ENCODE measurements at places on chromosomes 12 and 14.

- DNase-seq, result no peak
Measured at GRCh38 chr12:24770821-24771220, 178.1 kb downstream of the BCAT1 start.

DNA sequence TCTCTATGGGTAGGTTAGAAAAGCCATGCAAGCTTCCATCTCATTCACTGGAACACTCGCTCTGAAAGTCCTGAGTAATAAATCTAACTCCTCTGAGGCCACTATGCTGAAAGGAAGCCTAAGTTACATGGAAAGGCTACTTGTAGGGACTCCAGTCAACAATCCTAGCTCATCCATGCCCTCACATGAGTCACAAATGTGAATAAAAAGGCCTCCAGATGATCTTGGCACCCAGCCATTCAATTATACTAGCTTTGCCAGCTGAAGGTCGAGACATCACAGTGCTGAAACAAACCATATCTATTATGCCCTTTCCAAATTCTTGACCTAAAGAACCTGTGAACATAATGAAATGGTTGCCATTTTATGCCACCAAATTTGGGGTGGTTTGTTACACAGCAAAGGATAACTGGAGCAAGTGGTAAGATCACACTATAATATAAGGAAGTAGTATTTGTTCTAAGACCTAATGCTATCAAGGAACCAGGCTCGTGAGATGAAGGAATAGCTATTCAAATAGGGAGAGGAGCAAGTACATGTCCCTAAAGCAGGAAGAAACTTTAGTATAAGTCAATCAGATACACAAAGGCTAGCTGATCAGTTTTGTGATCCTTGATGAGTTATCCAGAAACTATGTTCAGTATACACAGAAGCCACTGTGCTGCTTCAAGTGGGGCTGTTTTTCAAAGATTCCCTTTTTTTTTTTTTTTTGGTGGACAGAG is 142.1 kb downstream of the MED13L start:
- DNase-seq, result no peak

GRCh38 chr12:46578190-46578982 is 205.8 kb upstream of the SLC38A2 start:
- no peak for DNase-seq

- DNase-seq, result no peak
Measured at GRCh38 chr12:120467439-120467838, 2.1 kb downstream of the SRSF9 start.

DNA sequence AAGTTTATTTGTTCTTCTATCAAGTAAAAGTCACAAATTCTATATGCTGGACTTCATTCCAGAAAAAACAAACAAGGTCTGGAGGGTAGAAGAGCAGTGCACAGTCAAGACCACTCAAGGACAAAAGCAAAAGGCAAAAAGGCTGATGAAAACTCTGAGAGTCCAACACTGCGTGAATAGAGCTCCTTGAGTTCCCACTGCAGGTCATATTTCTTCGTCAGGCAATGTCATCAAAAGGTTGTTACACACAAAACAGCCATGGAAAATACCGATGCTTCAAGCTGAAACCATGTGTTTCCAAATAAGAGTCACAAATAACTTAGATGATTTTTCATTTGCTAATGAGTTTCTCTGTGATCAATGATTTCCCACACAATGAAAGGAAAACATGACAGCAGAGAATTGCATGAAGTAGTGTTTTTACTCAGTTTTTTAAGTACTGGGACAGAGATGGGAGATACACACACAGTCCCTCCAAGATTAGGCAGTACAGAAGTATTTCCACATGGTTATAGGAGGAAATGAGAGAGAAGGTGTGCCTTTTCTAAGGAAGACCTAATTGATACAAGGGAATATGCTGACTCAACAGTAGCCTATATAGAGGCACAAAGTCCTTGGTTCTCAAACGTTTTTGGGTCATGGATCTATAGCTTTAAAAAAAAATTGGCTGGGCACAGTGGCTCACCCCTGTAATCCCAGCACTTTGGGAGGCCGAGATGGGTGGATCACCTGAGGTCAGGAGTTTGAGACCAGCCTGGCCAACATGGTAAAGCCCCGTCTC is 177.7 kb downstream of the MED13L start:
- DNase-seq, result no peak

DNA sequence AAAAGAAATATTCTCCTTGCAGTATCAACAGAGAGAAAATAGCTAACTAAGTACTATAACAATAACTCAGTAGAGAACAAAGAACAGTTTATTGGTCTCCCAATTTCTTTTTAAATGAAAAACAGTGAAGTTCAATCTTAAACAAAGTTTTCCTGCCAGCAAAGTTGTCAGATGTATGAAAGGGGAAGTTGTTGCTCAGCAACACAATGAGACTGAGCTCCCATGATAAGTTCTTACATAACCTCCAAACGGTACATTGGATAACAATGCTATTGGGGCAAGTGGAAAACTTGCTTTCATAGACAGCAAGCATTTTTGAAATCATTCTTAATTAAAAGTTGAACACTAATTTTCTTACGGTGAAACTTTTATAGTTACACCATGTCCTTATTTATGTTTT is 94.9 kb downstream of the ALG10B start:
- DNase-seq, result no peak

DNA sequence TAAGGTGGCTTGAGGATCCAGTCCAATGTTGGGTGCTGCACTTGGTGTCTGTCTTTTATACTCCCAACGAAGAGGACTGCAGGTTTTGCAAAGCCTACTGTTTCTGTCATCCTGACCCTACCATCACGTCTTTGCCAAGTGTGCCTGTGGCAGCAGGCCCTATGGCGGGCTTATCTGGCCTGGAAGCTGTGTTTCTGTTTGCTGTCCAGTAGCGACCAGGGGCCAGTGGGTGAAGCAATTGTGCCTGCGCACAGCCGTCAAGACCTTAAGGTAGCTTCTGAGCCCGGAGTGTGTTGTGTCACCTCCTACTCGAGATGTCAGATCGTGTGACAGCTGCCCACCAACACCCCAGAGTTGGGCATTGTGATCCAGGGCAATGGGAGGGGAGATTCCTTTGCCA is 62.7 kb downstream of the DDX51 start:
- no peak for DNase-seq

DNA sequence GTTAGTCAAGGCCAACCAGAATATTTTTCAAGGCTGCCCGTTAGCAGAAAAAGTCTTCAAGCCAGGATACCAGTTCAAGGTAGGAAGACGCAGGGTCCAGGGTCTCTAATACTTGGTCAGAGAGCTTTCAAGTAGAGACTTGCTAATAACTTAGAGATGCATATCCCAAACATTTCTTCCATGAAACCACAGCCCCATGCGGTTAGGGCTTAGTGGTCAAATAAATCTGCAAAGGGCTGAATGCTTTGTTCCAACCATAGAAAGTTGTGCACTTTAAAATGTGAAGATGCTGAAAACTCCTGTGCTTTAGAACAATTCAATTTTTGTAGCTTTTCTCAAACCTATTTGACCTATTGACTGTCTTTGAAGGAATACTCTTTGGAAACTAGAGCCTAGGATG is 208.9 kb downstream of the PIK3C2G start:
- DNase-seq, result no peak

GRCh38 chr14:23097786-23098185 is 2.5 kb downstream of the C14orf119 start:
- no peak for DNase-seq

DNA sequence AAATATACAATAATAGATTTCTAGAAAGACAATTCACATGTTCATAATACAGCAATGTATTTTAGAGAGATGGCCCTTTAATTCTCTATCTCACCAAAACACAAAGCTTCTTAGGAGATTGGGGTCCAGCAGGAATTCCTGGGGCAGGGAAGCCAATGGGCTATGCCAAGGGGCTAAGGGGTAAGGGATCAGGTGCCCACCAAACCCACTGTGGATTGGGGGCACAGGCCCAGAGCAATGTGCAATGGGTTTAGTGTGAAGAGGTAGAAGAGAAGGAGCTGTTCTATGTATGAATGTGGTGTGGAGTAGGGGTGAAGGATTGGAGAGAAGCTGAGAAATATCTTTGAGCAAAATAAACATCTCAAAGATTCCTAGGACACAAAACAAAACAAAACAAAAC is 2.6 kb downstream of the HOXC13 start:
- DNase-seq, result no peak

DNA sequence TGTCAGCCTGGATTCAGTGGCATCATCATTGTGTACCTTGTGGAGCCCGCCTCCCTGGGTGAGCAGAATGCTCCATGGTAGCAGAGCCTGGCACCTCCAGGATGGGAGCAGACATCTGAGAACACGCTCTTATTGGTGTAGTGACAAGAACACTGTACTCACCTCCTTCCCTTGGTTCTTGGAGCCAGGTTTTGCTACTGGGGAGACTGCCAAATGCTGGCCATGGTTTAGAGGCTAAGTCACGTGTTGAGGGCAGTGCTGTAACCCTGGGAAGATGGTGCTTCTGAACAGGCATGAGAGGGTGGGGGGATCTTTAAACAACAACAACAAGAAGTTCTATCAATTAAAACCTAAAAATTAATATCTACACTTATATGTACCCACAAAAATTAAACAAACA is 47.6 kb upstream of the ASPG start:
- no peak for DNase-seq

DNA sequence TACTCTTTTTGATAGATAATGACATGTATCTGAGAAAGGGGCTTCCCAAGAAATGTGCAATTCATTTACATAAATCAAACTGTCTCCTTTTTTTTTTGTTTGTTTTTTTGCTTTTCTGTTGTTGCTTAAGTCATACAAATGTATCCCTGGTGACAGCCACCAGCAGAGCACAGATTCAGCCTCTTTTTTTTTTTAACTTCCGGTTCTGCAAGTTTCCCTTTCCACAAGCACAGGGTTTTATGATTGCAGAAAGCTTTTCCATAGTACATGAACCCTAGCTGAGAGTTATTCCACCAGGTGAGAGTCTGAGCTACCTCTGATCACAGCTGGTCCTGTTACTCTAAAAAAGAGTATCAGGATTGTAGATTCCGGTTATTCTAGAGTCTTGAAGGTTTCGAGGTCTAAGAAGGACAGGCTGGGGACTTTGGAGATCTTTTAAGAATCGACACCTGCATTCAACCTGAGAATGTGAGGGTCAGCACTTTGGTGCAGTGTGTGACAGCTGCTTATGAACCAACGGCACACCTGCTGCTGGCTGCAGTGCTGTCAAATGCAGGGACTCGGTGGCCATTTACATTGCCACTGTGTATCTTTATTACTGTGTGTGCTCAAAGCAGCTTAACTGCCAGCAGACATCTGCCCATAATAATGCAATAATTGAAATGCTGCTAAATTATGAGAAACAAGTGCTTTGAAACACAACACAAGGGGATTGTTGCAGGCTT is 551.7 kb downstream of the NRXN3 start:
- DNase-seq, result no peak

DNA sequence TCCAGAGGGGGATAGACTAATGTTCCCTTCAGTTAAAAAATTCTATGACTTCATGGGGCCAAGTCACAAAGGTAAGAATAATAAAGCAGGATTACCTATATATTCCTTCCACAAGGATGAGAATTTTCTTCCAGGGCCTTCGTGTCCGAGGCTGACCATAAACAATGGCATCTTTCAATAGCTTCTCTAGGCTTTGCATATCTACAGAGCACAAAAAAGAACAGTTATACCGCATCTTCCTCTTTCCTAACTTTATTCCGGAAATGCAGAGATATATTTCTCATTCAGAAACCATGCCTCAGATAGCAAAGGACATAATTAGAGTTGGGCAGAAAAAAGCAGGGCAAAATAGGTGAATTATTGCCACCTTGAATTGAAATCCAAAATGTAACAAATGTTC is 58.3 kb upstream of the ISM2 start:
- no peak for DNase-seq

- DNase-seq, result no peak
Measured at GRCh38 chr12:32116897-32117296, 10.2 kb downstream of the BICD1 start.

- no peak for DNase-seq
Measured at GRCh38 chr12:120654656-120655055, 14.2 kb downstream of the CABP1 start.

DNA sequence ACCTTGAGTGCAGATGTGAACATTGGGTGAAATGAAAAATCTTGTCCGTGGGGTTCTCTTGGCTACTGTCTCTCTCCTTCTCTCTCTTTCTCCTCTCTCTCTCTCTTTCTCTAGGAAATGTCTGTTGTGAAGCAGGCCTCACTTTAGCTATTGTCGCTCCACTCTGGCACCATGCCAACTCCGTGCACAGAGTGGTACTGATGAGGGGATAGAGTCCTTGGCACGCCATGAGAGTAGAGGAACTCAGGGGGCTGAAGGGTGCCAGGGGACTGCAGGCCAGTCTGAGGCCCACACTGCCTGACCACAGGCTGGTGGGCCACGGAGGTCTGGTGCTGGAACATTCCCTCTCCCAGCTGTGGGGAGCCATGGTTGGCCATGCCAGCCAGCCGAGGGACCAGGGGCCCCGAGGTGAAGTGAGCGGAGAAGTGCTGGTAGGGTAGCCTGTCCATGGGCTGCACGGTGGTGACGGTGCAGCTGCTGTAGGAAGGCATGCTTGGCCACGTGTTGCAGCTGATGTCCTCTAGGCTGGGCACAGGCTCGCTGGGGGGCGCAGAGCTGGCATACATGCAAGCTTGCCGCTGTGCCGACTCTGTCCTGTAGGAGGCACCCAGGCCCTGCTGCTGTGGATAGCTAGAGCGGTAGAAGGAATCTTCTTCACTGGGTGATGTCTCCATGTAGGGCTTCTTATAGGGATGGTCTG is 50.4 kb downstream of the TBX5 start:
- no peak for DNase-seq

DNA sequence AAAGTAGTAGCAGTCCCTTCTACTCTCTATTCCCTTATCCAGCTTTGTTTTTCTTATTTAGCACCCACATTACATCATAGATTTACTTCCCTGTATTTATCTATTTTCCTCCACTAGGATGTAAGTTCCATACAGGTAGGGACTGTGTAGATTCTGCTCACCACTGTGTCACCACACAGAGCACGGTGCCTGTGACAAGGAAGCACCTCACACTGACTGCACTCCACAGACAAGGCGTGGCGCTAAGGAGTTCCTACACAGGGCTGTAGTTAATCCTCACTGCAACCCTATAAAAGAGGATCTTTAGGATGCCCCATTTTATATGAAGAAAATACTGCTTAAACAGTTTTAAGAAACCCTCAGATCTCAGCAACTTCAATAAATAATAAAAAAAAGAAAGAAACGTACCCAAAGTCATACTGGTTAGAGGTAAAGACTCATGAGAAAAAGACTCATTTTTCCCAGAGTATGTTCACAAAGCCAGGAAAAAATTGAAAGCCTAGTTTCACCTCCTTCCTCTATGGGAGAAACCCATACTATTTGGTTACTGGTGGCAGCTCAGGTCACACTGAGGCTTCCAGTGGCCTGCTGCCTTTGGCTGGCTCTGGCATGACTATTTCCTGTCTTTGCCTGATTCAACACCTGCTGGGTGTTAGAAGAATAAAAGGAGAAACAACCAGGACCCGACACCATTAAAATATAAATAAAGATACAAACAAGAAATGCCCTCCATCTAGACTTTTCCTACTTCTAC is 36.9 kb downstream of the RAD9B start:
- DNase-seq, result no peak

- no peak for DNase-seq
Measured at GRCh38 chr12:88327276-88327675, 185.2 kb downstream of the TMTC3 start.

DNA sequence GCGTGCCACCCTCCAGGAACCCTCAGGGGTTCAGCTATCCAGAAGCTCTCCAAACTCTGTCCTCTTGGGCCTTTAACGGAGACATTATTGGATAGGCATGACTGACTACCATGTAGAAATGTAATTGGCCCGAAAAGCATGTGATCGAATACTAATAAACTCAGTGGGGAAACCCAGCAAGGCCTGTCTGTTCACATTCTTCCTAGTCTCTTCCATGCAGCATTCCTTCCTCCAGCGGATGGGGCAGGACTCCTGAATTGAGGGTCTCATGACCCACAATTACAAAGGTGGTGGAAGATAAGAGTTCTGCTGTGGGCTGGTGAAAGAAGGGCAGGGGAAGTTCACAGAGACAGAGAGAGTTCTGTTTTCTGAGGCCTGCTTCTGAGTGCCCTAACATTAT is 6.5 kb upstream of the PRDM4 start:
- DNase-seq, result no peak
